ENCODE measurements at places on chromosomes 7 and 10. TPM values are rescaled to one million over a fixed set of nuclear protein-coding genes. Genes with fewer than 3 reads are reported as not detected.

The HMX3 gene
- total RNA-seq, result not detected

DNA sequence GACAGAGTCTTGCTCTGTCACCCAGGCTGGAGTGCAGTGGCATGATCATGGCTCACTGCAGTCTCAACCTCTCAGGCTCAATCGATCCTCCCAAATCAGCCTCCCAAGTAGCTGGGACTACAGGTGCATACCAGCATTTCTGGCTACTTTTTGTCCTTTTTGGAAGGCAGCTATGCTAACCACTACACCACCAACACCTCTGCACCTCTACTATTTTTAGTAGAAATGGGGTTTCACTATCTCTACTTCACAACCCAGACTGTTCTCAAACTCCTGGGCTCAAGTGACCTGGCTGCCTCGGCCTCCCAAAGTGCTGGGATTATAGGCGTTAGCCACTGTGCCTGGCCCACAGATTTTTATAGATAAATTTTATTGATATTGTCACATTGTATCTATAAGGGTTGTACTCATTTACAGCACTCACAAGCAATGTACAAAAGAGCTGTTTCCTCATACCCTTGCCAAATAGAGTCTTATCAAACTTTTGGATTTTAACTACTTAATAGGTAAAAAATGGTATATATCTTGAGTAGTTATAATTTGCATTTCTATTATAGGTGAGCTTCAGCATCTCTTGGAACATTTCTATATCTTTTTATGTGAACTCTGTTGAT is 23.7 kb downstream of the PRR15 start:
- no peaks in the 10 kb centered on the region for H3K4me1 ChIP-seq
- H3K27me3 ChIP-seq, result peaks cover 3% of the 10 kb centered on the region
- no peak overlapping the region for H3K27ac ChIP-seq

- no peak overlapping the region for H3K27ac ChIP-seq
- DNase-seq, result peak; percentile 34
- H3K27me3 ChIP-seq, result no peaks in the 10 kb centered on the region
- no peak overlapping the region for H3K4me3 ChIP-seq
- no peaks in the 10 kb centered on the region for H3K4me1 ChIP-seq
- H3K36me3 ChIP-seq, result no peaks in the 10 kb centered on the region
Observed at GRCh38 chr7:157122800-157123495, 15.8 kb upstream of the UBE3C start.

- H3K4me3 ChIP-seq, result no peak overlapping the region
- DNase-seq, result no peak
- H3K27ac ChIP-seq, result no peak overlapping the region
- H3K4me1 ChIP-seq, result no peaks in the 10 kb centered on the region
- no peaks in the 10 kb centered on the region for H3K27me3 ChIP-seq
Observed at GRCh38 chr10:1980459-1980858, 243.1 kb upstream of the ADARB2 start.

DNA sequence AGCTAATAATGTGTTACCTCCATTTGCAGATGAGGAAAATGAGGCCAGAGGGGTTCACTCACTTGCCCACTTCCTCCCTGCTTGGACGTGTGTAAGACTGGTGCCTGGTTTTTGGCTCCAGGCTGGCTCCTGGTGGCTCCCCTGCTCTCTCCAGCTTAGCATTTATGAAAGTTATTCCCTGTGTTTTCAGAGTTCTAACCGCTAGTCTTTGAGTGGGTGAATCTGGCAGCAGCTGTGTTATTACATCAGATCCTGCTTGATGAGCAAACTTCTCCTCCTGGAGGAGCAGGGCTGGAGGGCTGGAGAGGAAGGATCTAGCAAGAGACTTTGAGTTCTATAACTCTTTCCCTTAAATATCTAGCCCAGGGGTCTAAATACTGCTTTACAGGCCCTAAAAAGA is 80.9 kb upstream of the AGBL3 start:
- H3K27ac ChIP-seq, result peak overlapping the region; percentile 63
- H3K4me1 ChIP-seq, result peaks cover 81% of the 10 kb centered on the region
- peaks cover 44% of the 10 kb centered on the region for H3K36me3 ChIP-seq
